ENCODE measurements at places on chromosomes 5 and 9.

DNA sequence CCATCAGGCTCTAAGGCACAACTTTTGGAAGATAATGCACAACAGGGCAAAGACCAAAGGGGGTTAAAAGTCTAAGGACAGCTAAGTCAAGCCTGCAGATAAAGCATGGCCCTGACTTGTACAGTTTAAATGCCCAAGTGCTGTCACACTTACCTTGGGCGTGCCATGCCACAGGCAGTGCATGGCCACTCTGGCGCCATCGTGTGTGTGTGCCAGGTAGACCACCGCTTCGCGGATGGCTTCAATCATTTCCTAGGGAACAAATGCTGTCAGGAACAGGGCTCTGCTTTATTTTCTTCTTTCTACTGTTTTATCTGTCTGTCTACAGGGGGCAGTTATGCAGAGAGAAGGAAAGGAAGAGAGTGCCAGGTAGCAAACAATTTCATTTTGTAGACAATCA is 19.3 kb downstream of the PUM3 start:
- peak; percentile 63 for DNase-seq

DNA sequence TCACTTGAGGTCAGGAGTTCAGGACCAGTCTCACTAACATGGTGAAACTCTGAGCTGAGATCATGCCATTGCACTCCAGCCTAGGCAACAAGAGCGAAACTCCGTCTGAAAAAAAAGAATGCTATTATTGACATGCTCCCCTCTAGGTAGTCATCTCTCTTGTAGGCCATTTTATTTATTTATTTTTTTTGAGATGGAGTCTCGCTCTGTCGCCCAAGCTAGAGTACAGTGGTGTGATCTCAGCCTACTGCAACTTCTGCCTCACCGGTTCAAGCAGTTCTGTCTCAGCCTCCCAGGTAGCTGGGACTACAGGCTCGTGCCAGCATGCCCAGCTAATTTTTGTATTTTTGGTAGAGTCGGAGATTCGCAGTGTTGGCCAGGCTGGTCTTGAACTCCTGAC is 20.6 kb upstream of the NIM1K start:
- DNase-seq = no peak

GRCh38 chr5:122321921-122322320 is 9.9 kb downstream of the SNCAIP start:
- DNase-seq = no peak

GRCh38 chr5:158485604-158486081 is 614.1 kb downstream of the EBF1 start:
- no peak for DNase-seq

- no peak for DNase-seq
These were observed 306.6 kb downstream of the SPATA31D1 start for GRCh38 chr9:82295181-82295580.
